Upper lobe of left lung (tissue), 6 donors: ENCODE measurements at places on chromosomes 2 and 18.
A peak's percentile ranks its signal among the peaks of the same experiment; 100 is the strongest.

- DNase-seq: no peak
Observed at GRCh38 chr2:225182126-225182525, 139.9 kb upstream of the DOCK10 start.

DNA sequence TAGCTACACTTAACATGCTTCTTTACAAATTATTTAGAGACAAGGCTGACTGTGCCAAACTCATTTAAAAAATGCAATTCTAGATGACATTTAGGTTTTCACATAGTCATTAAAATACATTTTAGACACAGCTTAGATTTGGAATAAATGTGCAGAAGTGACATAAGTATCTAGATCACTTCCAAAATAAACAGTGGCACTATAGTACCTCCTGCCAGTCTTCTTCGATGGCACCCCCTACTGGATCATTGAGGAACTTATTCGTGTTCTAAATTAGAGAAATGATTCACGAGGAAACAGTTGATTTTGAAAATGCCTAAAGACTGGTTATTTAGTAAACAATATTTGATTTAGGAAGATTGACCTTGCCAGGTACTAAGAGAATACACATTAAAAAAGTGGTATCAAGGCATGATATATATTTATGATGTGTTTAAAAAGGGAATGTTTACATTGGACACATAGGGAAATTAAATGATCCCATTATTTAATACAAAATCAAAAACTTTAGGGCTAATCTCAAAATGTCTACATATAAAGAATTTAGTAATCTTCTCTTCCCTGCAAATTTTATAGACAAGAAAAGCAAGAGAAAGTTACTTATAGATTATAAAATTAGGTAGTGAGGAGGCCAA is 323.9 kb downstream of the XIRP2 start:
- no peak for DNase-seq

- DNase-seq: no peak
Observed at GRCh38 chr18:9671214-9671613, 36.9 kb upstream of the RAB31 start.

DNA sequence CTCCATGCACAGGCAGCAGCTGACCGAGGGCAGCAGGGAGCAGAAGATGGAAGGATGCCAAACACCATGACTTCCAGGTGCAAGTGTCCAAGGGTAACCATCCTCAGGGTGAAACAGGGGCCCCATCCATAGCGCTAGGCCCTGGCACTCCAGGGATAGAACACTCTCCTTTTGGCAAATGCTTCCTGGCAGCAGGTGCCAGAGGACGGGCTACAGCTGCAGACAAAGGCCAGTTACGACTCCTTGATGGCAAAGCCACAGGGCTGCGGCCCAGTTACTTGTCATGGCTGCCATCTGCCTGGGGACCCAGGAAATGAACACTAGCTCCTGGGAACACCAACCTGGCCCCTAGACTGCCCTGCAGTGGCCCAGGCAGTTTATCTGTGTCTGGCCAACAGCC is 178.8 kb downstream of the TMEM163 start:
- DNase-seq: no peak

DNA sequence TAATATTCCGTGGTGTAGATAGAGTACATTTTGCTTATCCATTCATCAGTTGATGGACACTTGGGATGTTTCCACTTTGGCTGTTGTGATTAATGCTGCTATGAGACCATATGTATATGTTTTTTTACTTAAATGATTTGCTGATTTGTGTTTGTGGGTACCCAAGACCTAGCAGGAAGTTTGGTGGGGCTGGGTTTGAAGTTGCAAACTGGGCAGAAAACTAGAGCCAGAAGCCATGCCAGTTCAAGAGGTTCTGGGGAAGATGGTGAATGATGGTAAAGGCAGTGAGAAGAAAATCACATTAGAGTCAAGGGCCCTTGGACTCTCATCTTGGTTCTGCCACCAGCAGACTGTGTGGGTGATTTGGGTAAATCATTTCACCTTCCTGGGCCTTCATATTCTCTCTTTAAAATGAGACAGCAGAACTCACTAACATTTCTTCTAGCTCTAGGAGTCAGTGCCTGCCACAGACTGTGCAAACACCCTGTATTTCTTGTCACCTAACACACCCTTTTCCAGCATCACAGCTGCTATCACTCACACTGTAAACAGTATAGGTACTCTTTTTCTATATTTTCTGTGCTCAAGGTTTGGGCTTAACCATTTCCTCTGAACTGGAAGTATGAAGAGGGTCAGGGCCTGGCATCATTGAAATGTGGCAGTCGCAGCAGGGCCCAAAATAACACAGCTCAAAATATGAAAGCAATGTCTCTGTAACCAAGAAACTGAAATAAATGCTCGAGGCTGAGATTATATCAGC is 8.4 kb upstream of the CTLA4 start:
- DNase-seq: no peak

GRCh38 chr18:2529154-2529553 is 42.2 kb downstream of the METTL4 start:
- no peak for DNase-seq

- DNase-seq: no peak
Observed at GRCh38 chr2:117555965-117556364, 258.5 kb upstream of the DDX18 start.

DNA sequence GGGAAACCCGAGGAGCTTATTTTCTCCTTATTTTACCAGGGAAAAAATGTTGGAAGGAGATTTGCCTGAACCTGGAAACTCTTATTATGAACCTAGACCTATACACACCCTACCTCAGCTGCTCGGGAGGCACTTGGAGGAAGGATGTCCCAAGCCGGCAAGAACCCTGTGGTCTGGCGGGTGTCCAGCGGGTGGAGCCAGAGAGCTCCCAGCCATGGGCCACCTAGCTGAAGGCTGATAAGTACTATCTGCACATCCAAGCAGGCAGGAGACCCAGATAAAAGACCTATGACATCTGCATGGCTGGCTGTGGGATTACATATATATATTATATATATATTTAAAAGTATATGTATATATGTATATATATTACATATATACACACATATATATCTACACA is 1.1 kb upstream of the SLC14A1 start:
- peak; percentile 82 for DNase-seq

DNA sequence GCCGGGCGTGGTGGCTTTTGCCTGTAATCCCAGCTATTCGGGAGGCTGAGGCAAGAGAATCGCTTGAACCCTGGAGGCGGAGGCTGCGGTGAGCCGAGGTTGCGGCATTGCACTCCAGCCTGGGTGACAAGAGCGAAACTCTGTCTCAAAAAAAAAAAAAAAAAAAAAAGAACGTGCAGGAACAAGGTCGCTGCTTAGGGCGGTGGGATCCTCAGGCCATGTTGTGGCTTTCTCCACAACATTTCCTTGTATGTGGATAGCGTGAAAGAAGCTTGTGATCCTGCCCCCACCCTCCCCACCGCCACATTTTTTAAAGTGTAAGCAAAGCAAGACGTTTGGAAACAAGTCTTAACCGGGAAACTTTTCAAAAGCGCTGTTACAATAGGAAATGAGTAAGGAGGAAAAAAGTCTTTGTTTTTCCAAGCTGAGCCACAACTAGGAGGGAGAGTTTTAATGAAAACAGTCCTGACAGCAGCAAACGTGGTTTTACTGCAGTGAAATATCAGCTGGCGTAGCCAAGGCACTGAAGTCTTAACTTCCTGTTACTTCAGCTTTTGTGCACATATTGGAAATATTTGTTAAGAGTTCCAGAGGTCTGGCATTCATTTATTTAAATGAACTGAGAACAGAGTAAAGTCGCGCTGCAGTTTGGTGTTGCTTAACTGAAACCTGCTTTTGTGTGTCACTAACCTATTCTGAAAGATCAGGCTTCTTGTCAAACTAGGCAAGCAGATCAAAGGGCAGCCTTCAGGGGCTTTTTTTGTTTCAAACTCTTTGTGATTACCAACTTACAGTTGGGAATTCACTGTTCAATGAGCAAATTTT is 3.8 kb downstream of the TGIF1 start:
- DNase-seq: peak; percentile 60

GRCh38 chr2:108534584-108535356 is 500 bp downstream of the LIMS1 start:
- DNase-seq: no peak

DNA sequence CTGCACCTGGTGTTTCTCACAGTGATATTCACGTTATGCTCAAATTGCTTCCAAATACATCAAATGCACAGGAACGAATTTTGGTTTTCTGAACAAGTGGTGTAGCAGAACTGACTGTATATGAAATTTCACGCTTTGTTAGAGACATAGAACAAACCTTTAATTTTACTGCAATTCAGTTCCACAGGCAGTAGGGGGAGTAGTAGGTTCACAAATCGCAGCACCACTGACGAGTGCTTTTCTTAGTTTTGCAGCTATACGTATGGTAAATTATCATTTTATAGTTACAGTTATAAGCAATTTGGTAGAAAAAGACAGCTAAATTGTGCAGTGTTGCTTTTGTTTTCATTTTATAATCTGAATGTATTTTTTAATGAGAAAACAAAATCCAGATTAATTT is 113.3 kb downstream of the KIAA1328 start:
- no peak for DNase-seq

DNA sequence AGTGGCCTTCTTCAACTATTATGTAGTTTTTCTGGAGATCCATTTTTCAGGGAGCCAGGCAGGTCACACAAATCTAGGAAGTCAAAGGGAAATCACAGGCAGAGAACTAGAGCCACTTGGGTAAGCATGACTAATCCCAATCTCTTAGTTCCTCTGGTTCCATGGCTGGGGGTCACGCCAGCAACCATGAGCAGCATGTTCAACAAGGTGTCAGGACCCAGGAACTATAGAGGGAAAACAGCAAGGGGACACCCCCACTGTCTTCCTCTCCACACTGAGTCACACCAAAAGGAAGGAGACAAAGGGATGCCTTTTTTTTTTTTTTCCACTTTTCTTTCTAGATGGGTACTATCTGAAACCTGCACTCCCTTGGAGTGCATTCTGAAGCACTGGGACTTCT is 250.9 kb downstream of the OTX1 start:
- no peak for DNase-seq

DNA sequence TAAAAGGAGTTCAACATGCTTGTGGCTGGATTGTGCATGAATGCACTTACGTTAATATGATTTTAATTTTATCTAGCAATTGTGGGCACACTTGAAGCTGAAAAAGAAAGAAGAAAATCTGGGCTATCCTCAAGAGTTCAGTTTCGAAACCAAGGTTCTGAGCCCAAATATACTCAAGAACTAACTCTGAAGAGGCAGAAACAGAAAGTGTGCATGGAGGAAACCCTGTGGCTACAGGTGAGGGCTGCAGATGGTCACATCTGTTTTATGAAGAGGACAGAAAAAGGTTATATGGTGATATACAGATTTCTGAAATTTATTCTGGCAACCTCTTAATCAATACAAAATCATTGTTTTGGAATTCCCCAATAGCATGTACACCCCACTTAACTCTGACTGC is 57.3 kb downstream of the ITGA6 start:
- DNase-seq: no peak

GRCh38 chr2:45156605-45157004 is 147.4 kb upstream of the SIX2 start:
- DNase-seq: no peak

GRCh38 chr2:221501210-221501882 is 70.8 kb downstream of the EPHA4 start:
- DNase-seq: peak; percentile 33

GRCh38 chr2:12363569-12363968 is 353.2 kb upstream of the TRIB2 start:
- DNase-seq: no peak

DNA sequence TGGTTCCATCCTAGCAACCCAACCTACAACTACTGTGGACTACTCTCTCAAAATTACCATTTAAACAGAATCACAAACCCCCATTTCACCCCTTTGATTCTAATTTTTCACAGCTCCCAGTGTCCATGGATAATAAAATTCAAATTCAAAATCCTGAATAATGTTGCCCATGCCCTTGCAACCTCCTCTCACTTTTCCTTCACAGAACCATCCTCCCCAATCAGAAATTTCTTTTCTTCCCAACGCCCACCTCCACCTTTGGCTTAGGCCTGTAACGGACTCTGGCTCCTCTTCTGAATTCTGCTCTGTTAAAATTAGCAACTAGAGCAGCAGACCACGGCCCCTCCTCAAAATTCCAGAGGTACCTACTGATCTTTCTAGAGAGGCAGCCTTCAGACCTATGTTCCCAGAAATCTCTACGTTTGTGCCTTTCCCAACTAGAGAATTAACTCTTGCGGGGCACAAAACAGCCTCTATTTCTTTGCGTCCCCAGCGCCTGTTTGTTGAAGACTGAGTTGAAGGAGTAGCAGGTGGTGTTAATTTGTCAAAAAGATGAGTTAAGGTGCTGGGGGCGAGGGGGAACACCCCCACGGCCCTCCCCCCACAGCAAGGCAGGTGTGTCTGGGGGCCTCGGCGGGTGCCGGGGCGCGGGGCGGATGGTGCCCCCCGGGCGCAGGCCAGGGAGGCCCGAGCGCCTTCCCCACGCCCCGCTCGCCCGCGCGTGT is 428 bp upstream of the MAP3K20 start:
- DNase-seq: no peak

- no peak for DNase-seq
Observed at GRCh38 chr2:28463893-28464292, 32.0 kb upstream of the PLB1 start.

DNA sequence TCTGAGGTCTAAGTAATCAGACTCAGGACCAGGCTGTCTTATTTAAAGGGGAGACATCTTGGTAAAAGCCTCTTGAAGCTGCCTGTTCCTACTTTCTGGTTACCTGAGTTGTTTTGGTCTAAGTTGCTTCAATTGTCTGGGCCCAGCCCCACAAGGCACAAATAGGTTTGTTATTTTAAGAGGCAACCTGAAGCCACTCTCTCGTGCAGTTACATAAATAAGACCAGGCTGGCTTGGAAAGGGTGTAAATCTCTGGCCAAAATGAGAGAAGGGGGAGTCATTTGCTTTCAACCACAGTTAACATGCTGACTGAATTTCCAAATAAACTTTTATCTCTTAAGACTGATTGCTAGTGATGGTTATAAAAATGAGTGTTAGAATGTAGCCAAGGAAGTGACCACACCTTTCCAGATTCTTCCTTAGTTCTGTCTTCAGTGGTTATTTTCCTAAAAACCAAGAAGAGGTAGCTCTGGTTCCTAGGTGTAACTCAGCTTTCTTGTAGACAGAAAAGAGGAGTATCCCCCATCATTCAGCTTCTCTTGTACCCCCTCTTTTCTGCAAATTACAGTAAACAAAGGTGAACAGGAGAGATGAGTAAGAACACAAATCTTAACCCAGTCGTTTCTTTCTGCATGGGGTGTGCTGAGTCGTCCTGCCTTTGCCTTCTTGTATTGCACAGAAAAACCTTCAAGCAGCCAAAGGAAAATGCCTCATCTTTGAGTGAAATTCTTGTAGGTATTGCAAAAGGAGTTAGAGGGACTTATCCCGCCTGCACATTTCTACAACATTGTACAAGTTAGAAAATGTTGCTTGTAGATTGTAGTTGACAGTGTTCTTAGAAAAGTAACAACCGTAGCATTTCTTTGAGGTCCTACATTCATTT is 161.5 kb upstream of the NT5C1B start:
- no peak for DNase-seq

DNA sequence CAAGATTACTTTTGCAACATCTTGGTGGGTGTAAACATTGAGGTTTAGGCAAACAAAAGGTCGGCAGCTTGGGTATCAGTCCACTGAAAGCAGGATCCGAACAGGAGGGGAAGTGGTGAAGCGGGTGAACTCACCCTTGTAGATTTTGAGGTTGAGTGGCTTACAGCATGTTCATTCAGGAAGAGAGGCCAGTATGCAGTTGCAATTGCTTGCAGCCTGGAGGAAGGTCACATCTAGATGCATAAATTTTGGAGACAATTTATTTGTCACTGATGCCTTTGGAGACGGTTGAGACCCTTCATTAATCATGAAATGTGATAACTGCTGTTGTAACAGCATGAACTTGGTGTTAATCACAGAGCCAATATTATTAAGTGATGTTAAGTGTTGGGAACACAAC is 131.1 kb downstream of the LTBP1 start:
- no peak for DNase-seq
